Activated CD4-positive, alpha-beta memory T cell treated with anti-CD3 and anti-CD28 coated beads for 36 hours (primary cell): ENCODE measurements at places on chromosomes 3 and 15.
A peak's percentile ranks its signal among the peaks of the same experiment; 100 is the strongest.

DNA sequence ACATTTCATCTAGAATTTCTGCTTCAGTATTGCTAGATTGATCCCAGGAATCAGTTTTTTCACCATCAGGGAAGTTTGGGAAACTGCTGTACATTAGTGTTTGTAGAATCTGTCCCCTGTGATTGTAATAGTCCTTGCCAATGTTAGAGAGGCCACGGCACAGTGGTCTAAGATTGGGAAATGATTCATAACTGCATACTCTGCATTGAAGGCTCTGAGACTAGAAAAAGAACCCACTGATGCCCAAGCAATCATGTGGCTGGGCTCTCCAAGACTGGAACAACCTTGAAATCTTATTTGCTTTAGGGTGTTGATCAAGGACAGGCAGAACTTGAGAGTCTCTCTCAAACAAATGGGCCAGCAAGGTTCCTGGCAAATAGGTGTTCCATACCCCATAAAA is 245.6 kb upstream of the LRTM1 start:
- DNase-seq = no peak

- no peak for DNase-seq
These were observed 63.8 kb downstream of the LRRC49 start for GRCh38 chr15:70956201-70956995.

DNA sequence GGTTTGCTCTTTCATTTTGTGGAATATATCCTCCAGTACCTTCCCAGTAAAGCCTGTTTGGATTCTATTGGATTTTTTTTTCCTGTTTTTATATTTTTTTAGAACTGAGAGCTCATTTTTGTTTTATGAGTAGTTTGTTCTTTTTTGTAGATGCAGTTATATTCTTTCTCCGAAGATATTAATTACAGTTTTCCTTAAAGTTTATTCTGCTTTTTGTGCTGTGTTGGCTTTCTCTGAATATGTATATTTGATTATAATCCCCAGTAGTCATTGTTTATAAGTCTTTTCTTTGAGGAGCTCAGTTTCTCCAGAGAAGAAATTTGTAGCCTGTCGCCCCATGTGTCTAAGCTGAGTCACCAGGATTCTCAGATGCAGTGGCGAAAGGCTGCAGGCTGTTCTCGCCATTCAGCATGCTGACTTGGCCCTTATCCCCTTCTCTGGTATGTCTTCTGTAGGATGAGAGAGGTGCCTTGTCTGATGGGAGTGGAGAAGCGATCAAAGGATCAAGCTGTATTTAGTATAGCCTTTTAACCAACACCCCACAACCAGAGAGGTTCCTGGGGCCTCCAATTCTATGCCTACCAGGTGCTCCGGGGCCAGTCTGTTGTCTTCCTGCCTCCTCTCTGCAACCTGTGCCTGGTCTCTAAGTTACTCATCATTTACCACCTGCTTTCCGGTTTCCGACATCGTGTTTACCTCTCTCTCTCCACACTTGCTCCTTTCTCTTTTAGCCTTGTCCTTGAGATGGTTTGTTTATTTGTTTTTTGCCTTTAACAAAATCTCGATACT is 31.7 kb upstream of the MFSD1 start:
- no peak for DNase-seq

DNA sequence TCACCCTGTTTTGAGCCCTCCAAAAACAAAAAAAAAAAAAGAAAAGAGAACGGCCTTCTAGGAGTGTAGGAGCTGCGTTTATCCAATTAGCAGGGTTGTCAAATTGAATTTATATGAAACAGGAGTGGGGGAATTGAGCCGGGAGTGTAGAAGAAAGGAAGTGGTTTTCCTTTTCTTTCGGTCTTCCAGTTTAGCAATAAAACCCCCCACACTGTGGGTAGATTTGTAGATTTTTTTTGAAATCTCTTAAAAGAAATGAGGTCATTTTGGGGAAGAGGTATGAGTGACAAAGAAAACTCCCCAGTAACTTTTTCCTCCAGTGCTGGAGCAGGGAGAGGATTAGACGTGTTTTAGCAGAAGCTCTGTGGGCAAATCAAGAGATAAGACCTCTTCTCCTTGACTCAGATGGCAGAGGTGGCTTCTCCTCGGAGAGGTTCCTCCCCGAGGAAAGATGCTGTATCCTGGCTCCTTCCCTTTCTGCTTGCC is 30.8 kb downstream of the BOC start:
- DNase-seq = no peak

DNA sequence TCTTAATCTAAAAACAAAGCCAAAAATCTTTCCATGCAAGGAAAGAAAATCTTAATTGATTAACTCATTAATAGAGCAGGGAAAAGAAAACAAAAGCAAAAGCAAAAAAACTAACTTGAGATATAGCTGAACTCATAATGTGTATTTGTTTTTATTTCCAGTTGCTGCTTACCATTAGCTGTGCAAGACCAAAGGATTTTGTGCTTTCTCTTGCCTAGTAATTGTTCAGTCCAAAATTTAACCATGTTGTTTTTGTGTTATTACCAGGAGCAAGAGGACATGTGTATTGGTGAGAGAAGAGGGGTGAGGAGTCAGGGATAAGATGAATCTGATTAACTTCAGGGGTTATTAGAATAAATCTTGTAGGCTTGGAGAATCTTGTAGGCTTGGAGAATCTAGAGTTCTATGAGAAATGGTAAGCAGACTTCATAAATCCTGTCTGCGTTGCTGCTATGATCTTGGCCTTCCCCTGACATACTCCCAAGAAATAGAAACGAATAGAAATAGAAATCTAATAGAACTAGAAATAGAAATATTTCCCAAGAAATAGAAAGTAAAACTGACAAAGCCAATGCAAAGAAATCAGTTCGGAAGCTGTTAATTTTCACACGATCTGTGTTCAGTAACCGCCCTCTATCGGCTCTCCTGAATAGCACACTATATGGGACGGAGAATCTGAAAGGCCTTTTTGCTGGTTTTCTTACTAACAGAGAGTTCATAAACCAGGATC is 72.6 kb upstream of the TNFSF10 start:
- peak; percentile 40 for DNase-seq

DNA sequence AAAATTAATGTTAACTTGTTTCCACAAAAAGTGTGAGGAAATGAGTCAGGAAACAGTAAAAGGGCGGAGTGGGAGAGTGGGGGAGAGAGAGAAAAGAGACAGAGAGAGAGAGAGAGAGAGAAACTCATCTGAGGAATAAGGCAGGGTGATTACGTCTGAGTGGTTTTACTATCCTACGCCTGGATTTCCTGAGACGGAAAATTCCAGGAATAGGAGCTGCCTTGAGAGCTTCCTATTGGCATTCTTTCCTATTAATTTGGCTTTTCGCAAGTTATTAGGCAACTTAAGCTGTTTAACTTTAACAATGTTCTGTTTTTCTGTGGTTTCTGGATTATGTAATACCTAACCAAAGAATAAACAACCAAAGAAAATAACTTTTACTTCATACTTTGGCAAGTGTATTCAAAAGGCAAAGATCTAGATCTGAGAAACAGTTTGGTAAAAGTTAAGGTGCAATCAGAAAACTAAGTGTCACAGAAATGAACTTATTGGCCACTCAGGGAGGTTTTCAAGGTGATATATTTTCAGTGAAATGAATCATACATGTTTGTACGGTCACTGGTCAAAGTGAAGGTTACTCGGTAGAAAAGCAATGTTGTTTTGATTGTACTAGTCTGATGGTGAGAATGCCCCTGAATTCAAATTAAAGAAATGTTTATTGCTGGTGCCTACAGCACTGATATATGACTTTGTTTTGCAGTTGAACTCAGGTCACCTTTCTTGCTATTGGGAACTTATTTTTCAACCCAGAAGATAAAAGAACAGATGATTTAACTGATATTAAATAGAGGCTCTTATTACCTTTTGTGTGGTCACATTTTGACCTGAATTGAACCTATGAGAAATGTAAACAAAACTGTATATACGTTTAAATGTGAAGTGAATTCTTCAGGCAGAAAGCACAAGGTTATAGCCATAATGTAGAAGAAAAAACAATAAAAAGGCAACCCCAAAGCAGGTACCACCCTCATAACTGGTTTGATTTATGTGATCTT is 39.9 kb upstream of the TNFSF10 start:
- peak; percentile 64 for DNase-seq

GRCh38 chr3:23035927-23036640 is 167.0 kb upstream of the UBE2E2 start:
- peak; percentile 9 for DNase-seq

DNA sequence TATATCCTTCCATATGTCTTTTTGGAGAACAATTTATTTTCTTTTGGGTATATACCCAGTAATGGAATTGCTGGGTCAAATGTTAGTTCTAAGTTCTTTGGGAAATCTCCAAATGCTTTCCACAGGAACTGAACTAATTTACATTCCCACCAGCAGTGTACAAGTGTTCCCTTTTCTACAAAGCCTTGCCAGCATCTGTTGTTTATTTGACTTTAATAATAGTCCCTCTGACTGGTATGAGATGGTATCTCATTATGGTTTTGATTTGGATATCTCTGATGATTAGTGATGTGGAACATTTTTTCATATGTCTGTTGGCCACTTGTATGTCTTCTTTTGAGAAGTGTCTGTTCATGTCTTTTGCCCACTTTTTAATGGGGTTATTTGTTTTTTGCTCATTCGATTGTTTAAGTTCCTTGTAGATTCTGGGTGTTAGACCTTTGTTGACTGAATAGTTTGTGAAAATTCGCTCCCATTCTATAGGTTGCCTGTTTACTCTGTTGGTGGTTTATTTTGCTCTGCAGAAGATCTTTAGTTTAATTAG is 48.4 kb downstream of the TMEM45A start:
- no peak for DNase-seq

DNA sequence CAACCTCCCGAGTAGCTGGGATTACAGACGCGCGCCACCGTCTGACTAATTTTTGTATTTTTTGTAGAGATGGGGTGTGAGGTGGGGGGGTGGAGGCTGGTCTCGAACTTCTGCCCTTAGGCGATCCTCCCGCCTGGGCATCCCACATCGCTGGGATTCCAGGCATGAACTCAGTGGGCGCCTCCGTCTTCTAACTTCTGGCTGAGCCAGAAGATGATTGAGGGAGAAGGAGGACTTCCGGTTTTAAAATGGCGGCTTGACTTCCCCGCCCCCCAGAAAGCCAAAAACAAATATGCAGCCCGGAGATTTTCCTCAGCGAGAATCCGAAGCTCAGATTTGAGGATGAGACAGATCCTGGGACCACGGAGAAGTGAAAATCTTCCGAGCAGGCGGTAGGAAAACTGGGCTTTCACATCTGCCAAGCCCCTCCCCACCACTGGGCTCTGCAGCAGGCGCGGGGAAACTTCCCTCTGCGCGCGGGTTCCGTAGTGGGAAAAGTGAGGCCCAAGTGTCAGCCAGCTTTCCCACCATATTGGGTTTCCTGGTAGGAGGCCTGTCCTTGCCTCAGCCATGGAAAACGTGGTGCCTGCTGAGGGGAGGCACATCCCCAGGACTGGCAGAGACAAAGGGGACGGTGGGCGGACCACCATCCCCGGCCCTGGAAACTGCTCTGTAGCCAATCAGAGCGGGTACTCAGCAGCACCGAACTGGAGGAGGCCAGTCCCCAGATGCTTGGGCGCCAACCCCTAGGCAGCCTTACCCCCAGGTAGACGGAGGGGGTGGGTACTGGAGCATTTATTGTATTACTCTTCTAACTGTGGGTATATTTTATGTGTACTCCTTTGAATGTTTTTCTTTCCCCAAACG is 17.3 kb downstream of the CHST14 start:
- DNase-seq = no peak

- no peak for DNase-seq
These were observed 1131.4 kb downstream of the IGSF11 start for GRCh38 chr3:117903226-117903625.

GRCh38 chr3:163891771-163892170 is 1186.5 kb downstream of the SI start:
- DNase-seq = no peak

GRCh38 chr15:80892414-80892813 is 97.2 kb downstream of the MESD start:
- no peak for DNase-seq

- peak; percentile 25 for DNase-seq
These were observed 92.1 kb downstream of the HHLA2 start for GRCh38 chr3:108388136-108389132.

GRCh38 chr3:48762816-48763215 is 45.8 kb upstream of the IP6K2 start:
- DNase-seq = no peak

- DNase-seq = no peak
These were observed 2.8 kb upstream of the MEIS2 start for GRCh38 chr15:37103163-37103435.

GRCh38 chr3:119534296-119534695 is 25.1 kb downstream of the CD80 start:
- no peak for DNase-seq

- no peak for DNase-seq
These were observed 68.0 kb downstream of the SLTM start for GRCh38 chr15:58865425-58865880.

DNA sequence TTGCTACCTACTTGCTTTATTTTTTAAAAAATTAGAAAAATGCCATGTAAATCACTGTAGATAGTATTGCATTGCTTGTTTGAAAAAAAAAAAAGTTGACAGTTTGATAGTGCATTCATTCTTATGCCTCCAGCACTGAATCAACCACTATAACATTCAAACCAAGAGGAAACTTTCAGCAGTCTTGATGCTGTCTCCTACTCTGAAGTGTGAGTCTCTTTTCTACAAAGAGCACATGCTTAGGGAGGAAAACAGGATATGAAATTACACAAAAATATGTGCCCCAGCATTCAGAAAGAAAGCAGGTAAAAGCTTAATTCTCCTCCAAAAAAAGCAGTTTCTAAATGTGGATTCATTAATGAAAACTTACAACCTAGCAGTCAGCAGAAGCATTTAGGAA is 78.3 kb downstream of the ZBTB20 start:
- DNase-seq = no peak

DNA sequence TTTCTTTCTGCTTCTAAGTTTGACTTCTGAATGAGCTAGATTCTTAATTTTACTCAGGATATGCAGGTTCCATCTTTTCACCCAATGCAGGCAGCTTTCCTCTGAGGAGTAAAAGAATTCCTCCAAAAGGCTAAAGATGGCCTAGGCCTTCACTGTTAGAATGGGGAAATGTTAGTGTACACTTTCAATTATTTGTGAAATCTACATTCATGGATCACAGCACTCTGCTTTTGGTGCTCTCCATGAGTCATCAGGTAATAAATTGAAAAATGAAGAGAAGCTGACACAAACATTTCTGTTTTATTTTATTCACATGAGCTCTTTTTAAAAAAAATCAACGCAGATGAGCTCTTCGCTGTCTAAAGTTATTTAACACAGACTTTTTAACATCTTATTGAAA is 502.5 kb upstream of the GOLIM4 start:
- DNase-seq = no peak

DNA sequence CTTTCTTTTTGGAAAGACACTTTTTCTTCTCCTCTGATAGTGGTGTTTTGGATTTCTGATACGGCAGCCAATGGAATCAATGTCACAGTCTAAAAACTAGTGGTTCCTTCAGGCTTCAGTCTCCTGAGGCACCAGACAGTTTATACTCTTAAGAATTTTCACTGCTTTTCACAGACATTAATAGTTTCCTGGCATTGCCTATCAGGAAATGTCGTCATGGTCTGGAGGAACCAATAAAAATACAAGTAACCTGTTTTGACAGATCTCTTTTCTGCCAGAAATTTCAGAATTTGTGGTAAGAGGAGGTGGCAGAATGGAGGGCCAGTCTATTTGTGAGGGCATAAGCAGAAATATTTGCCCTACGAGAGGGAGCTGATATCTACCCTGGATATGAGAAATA is 44.8 kb downstream of the FILIP1L start:
- no peak for DNase-seq

GRCh38 chr3:170633573-170633972 is 47.7 kb upstream of the SLC7A14 start:
- DNase-seq = no peak
